ENCODE measurements at places on chromosomes 7 and 10.

- no peak for DNase-seq
Observed at GRCh38 chr7:150986099-150986512, 4.7 kb upstream of the NOS3 start.

DNA sequence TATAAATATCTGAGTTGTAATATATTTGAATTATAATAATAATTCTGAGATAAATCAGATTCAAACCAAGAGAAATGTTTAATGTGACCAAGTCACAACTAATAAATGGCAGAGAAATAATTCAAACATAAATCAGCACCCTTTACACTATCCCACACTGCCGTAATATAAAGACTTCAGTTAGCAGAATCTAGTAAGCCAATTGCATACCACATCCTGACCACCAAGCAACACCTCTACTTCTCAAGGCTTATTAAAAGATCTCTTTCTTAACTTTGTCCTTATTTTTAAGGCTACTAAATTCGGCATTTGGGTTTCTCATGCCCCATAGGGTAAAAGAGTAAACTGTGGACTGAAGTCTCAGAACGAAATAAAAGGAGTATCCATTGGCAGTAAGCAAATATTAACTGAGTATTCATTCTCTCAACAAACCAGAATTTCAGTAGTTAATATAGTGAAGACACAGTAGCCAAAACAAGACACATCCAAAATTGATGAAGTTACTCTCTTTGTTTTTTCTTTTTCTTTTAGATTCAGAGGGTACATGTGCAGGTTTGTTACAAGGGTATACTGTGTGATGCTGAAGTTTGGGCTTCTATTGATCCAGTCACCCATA, 14.8 kb downstream of the ACBD5 start:
- no peak for DNase-seq

- no peak for DNase-seq
Observed at GRCh38 chr10:24448351-24448999, 239.5 kb downstream of the KIAA1217 start.

DNA sequence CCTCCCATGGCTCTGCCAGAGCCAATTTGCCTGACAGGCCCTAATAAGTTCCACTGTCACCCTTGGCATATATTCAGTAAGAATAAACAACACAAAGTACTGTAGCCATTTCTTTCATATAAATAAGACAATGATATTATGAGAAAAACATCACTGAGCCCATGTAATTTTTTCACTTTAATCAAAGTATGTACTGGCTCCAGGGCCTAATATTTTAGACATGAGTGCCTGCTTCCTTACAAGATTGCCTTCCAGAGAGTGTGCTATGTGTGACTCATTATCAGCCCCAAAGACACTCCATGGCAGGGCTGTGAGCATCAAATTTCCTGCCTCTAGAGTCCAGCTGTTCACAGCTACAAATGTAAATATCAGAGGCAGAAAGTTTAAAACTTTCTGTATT, 297.6 kb downstream of the LHFPL3 start:
- no peak for DNase-seq

DNA sequence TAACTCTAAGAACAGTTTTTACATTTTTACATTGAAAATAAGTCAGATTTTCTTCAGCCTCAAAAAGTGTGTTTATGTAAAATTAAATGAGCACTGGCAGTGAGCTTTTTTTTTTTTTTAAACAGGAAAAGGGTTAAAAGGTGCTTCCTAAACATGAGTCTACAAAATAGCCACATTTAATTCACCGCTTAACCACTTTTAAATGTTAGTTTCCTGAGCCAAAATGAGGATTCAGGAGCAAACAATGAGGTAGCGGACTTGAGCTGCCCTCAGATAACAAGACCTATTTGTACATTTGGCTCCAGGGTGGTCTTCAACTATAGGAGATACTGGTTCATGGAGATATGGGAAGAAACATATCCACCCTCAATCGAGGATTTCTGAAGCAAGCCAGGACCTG, 22.8 kb downstream of the AKR1C3 start:
- DNase-seq, result no peak

DNA sequence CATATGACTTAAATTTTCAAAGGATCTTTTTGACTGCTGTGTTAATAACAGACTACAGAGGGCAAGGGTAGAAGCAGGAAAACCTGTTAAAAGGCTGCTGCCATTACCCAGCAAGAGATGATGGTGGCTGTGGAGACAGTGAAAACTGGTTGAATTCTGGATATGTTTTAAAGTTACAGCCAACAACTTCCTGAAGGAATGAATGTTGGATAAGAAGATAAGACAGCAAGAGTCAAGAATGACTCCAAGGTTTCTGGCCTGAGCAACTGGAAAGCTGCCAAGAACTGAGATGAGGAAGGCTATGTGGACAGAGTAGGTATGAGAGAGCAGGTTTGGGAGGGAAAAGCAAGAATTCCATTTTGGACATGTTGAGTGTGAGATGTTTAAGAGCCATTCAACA, 19.1 kb downstream of the CNOT4 start:
- DNase-seq, result no peak

DNA sequence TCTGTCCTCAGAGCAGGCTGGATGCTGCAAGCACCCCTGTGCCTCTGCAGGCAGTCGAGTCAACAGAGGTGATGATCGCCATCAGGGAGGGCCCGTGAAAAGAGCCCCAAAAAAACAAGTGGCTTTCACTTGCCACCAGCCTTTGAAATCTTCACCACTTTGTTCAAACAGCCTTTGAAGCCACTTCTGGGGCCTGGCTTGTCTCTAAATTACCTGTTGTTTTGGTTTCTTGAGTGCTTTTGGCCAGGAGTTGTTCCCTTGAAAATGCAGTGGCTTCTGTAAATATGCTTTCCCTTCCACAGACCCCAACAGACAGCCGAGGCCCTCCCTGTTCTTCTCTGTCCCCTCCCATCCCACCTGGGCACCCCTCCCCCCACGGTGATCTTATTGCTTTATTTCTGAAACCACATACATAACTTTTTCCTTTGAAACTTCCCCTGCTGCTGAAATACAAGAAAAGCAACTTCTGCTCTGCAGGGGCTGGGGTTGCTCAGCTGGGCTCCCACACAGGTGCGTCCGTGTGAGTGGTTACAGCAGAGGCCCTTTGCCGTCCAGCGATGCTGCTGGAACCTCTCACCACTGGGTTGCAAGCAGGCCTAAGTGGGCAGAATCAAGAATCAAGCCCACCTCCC, 283.8 kb upstream of the SHH start:
- DNase-seq, result no peak

- no peak for DNase-seq
Observed at GRCh38 chr7:28718055-28718481, 240.1 kb downstream of the TRIL start.

- DNase-seq, result no peak
Observed at GRCh38 chr7:20374399-20374798, 43.7 kb downstream of the ITGB8 start.

GRCh38 chr10:3935141-3935540, 150.1 kb upstream of the KLF6 start:
- DNase-seq, result peak; percentile 67

DNA sequence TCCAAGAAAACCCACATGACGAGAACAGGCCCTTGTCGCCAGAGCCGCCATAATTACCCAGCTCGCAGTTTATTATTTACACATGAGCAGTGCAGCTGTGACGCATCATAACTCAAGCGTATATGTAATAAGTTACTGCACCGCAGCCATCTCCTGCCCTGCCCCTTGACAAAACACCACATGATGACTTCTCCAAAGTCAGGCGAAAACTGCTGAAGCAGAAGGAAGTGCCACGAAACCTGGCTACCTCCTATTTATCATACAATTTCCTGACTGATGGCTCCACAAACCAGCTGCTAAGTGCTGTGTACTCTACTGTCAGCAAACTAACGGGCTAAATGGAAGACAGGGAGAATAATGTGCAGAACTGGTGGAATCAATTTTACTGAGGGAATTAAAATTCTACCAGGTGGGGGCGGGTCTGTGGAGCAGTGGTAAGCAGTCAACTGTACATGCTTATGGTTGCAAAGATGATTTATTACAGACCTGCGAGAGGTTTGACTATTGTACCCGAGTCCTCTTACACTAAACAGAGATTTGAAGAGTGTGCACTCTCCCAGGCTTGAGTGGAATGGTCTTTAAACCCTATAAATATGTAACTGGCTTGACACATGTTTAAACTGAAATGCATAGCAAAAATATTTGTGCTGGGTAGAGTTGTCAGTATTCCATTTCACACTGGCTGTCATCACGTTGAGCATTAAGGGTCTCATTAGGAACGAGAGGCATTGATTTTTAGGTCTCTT, 156.0 kb downstream of the GLI3 start:
- no peak for DNase-seq

DNA sequence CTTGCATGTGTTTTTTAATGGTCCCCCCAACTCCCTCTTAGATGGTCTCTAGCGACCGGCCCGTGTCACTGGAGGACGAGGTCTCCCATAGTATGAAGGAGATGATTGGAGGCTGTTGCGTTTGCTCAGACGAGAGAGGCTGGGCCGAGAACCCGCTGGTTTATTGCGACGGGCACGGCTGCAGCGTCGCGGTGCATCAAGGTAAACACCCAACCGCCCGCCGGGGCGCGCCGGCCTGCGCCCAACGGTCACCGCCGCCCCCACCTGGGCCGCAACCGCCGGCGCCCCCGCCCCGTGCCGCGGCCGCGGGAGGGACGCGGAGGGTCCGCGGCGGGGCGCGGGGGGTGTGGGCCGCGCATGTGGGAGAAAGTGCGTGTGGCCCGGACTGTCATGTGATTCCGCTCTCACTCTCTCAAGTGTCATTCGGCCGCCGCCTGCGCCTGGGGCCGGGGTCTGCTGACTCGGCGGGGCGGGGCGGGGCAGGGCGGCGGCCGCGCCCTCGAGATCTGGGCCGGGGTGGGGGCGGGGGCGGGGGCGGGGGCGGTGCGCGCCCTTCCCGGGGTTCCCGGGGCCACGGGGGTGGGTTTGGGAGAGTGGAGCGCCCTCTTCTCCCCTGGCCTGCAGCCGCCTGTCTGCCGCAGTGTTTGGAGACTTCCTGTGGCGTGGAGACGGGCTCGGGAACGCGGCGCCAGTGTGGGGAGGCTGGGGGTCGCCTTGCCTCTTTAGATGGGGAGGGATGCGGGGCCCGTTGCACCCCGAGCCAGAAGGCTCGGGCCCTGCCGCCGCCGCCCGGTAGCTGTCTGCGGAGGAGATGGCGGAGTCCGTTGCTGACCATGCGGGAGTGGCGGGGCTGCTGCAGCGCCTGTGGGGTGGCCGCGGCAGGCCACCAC, 817 bp downstream of the MLLT10 start:
- DNase-seq, result no peak

GRCh38 chr10:49749556-49750491, 12.3 kb downstream of the OGDHL start:
- no peak for DNase-seq

- no peak for DNase-seq
Observed at GRCh38 chr10:22674573-22674930, 39.8 kb downstream of the PIP4K2A start.

DNA sequence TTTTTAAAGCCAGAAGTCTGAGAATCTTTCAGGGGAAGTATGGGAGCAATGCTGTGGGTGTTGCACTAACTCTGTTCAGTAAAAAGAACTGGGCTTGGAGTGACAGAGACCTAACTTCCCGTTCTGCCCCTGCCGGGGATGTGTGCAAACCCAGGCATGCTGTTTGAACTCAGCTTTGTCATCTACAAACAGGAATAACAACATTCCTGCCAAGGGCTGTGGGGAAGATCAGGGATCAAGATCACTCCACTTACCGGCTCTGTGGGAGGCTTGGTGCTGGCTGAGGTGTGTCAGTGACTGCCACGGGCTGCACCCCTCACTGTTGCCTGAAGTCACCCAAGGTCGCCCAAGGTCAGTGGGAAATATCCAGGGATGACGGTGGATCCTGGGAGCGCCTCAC, 23.1 kb upstream of the DRGX start:
- DNase-seq, result no peak

- no peak for DNase-seq
Observed at GRCh38 chr10:110641256-110641655, 2.9 kb upstream of the RBM20 start.

- DNase-seq, result no peak
Observed at GRCh38 chr7:50491943-50492342, 41.8 kb upstream of the FIGNL1 start.

DNA sequence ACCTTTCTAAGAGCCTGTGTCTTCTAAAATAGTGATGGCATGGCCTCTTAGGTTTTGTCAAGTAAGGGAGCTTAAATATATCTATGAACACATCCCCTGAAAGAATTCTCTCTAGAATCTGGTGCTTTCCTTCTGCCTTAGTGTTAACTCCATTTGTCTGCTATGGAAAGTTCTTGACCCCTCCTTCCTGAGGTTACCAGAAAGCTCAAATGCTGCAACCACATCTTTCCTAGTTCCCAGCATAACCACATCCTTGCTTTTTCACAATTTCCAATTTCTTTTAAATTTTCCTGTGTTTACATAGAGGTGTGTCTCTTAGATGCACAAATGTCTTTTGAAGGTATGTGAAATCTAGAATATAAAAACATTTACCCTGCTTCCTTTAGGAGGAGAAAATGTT, 16.4 kb upstream of the GSDME start:
- no peak for DNase-seq

DNA sequence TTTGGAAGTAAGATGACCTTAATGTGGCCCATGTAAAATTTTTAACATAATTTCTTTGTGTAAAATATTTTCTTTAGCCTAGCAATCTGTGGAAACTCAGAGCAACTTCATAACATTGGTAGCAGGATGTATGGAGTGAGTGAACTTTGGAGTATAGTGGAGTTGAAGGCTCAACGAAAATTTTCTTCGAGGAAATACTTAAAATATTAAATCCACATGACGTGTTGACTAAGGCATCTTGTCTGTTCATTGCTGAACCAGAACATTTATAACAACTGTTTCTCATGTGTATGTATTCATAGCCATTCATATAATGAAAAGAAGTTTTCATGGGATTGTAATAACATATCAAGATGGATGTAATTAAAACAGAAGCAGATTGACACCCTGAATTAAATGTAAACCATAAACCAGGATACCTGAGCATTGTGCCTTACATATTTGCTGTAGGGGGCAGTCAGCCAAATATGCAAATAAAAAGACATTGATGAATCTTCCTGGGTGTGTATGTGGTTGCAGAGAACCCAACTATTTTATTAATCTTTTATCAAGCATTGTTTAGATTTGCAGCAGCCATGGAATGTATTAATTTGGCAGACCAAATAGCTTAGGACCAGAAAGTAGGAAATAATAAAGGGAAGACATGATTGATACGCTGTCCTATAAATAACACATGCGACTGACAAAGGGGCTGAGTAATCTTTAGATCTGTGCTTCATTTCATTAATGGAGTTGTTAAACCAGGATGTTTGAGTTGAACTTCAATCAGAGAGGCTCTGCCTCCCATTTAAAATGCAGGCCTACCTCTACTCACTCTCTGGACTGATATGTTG, 11.5 kb downstream of the AUTS2 start:
- no peak for DNase-seq

DNA sequence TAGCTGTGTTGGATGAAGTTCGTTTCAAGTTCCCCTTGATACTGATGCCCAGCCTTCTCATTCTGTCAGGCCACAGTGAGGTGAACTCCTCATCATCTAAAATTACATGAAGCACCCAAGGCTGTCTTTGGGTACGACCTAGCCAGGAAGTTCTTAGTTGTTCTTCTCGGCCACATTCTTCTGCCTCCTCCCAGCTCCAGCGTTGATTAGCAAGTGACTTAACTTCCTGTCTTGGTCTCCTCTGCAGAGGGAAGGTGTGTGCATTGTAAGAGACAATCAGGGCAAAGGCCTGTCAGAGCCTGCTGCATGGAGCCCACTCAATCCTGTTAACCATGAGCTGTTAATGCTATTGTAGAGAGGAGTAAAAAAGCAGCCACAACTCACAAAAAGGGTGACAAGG, 43.2 kb upstream of the CPXM2 start:
- DNase-seq, result no peak

- DNase-seq, result no peak
Observed at GRCh38 chr7:31043051-31043471, 9.0 kb upstream of the ADCYAP1R1 start.

Data from stimulated activated CD8-positive, alpha-beta memory T cell treated with anti-CD3 and anti-CD28 coated beads, Interleukin-15, amount 100 ng/mL, for 4 hours (primary cell).